ENCODE measurements at places on chromosomes 11 and 22.
A peak's percentile ranks its signal among the peaks of the same experiment; 100 is the strongest.

GRCh38 chr22:41830174-41830573, 2.7 kb upstream of the SREBF2 start:
- DNase-seq: no peak

- DNase-seq: peak; percentile 63
Observed at GRCh38 chr11:116879800-116880625, 42.6 kb upstream of the APOA1 start.

- peak; percentile 50 for DNase-seq
Observed at GRCh38 chr22:32587449-32587848, 112.8 kb downstream of the FBXO7 start.

DNA sequence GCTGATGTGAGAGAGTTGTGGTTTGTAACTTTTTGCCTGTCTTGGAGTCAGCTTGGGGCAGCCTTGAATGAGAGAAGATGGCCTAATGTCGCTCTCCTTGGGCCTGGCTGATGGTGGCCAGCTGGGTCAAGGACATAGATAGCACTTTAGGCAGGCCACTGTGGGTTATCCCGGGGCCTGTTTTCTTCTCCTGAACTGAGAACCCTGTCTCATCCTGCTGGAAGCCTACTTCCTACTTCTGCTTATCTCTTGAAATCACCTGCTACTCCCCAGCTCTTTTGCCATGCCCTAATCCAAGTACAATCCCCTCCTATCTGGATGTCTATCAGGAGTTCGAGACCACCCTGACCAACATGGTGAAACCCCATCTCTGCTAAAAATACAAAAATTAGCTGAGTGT, 49.5 kb downstream of the OSBP2 start:
- DNase-seq: no peak

- no peak for DNase-seq
Observed at GRCh38 chr11:111384494-111384893, 5.4 kb upstream of the POU2AF1 start.

DNA sequence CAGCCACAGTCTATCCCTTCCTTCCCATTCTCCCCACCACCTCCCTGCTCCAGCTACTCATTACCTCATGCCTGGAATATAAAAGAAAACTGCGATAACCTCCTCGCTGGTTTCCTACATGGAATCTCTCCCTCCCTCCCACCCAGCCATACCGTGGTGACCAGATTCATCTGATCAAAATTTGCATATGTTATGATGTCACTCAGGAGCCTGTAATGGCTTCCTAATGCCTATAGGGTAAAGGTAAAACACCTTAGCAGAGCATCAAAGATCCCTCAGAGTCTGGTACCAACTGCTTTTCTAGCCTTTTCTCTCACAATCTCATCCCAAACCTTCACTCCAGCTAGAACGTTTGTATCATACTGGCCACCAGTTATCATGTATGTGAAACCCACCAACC, 19.6 kb downstream of the RTN4RL2 start:
- no peak for DNase-seq

DNA sequence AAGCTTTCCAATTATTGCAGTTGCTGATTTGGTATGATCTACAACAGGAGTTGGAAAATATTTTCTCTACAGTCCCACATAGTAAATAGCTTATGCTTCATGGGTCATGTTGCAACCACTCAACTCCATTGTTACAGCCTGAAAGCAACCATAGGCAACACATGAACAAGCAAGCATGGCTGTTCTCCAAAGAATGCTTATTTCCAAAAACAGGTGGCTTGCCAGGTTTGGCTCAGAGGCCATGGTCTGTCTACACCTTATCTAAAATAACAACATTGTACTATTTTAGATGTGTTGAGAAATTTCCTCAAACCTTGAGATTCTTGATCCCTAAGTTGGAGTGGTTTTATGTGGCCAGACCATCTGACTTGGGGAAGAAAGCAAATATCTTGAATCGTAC, 153.9 kb upstream of the MPPED2 start:
- no peak for DNase-seq

GRCh38 chr22:40024201-40025061, 29.7 kb downstream of the FAM83F start:
- peak; percentile 68 for DNase-seq

- no peak for DNase-seq
Observed at GRCh38 chr11:69799582-69799981, 19.6 kb downstream of the FGF3 start.

Measured in NCI-H1092 (cell line).